Astrocyte of the spinal cord (primary cell): ENCODE measurements at places on chromosomes 11 and 22.

- no peak for DNase-seq
These were observed 8.3 kb downstream of the GAS2 start for GRCh38 chr11:22674470-22675439.

DNA sequence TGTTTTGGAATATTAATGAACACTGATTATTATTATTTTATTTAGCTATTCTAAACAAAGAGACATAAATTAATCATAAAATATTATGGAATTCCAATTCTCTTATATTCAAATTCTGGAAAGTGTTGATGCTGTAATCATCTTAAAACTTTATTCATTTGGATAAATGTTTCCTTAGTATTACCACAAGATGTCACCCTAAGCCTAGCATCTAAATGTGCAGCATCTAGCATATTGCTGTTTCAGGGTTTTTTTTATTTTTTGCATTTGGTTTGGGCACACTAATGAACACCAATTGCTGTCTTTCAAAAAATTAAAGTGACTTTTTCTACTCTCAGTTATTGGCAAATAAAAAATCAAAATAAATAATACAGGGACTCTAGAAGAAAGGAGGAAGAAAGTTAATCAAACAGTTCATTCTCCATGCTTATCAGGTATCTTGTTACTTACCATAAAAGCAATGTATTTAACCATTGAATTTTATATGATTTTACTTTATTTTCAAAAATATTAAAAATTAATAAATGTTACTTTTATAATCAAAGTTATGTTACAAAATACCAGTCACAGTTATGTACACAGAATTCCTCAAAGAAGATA is 31.8 kb downstream of the DLG2 start:
- peak; percentile 51 for DNase-seq

DNA sequence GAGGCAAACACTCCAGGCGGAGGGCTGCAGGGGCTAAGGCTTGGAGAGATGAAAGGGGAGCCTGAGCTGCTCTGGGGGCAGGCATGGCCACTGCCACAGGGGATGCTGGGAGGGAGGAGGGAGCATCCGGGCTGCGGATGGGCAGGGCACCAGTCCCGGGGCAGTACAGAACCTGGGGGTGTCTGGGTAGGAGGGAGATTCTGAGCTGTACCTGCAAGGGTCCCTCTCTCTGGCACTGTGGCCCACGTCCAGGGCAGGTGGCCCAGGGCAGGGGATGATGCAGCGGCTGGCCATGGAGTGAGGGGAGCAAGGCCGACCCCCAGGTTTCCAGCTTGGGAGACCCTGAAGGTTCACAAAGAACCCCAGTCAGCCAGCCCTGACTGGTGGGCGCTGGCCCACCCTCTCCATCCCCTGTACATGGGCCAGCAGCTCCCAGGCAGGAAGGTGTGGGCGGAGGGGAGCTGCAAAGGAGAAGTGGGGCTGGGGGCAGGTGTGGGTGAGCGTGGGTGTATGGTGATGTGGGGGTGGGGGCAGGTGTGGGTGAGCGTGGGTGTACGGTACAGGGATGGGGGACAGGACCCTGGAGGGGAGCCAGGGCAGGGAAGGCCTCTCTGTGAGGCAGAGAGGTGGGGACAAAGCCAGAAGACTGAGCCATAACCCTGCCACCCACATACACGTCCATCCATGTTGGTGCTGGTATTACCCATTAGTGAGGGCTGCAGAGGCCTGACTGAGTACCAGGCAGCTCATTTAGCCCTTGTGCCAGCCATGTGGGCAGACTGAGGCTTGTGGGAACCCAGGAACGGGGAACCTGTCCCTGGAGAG is 2.2 kb upstream of the TNFRSF13C start:
- DNase-seq: no peak

DNA sequence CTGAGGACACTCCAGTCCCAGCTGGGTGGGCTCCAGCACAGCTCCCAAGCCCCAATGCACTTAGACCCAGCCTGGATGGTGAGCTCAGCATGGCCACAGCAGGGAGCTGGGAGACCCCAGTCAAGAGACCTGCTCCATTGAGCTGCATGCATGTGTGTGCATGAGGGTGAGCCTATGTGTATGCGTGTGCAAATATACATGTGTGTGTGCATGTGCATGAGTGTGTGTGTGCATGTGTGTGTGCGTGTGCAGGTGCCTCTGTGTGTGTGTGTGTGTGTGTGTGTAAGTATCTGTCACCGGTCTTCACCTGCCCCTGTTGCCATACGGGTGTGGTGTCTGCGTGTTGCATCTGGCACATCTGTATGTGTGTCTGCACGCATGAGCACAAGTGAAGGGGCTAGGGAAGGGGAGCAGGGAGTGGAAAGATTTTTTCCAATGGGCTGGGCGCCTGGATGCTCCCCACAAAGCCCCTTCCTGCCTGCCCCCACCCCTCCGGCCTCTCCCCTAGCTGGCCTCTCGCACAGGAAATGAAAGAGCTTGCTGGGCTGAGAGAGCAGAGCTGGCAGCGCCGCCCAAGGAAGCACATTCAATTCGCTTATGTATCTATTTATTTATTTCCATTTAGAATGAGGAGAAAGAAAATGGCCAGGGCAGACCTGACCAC is 4.1 kb downstream of the TSPAN32 start:
- peak; percentile 63 for DNase-seq

- no peak for DNase-seq
These were observed 45.6 kb downstream of the ARFGAP3 start for GRCh38 chr22:42811459-42811858.

- no peak for DNase-seq
These were observed 52.6 kb downstream of the RDX start for GRCh38 chr11:110243791-110244190.

- no peak for DNase-seq
These were observed 143.3 kb upstream of the BLID start for GRCh38 chr11:122259195-122259821.
